ENCODE measurements at places on chromosomes 16 and 17. TPM values are rescaled to one million over a fixed set of nuclear protein-coding genes. Genes with fewer than 3 reads are reported as not detected.

DNA sequence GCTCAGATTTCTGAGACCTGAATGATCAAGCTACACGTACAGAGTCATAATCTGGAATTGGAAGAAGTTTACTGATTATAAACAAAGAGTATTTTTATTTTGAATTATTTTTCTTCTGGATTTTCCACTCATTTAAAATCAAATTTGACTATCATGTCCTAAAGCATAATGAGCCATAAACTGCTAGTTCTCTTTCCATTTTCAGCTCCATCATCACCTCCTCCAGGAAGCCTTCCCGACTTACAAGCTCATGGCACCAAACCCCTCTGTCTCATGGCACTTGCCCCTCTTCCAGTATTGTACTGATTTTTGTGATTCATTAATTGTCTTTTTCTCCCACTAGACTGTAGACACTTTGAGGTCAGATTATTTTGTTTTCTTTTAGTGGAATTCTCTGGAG, 35.9 kb downstream of the IRX6 start:
- no peak for DNase-seq

DNA sequence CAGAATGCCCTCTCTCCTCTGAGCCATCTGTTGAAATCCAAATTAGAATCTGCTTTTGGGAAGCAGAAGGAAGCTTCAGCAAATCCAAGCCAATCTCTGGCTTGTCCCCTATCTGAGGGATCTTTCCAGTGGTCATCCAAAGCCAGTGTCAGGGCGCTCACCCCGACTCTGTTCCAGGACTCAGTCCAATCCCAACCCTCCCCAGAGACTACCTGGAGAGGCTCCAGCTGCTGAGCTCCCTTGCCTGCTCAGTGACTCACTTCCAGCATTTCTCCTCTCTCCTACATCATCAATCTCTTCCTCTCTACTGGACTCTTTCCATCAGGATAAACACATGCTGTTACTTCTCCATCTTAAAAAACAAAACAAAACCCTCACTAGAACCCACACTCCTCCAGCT, 2.4 kb downstream of the MATCAP1 start:
- peak; percentile 92 for DNase-seq

- no peak for DNase-seq
Measured at GRCh38 chr17:54426296-54426886, 474.3 kb upstream of the TOM1L1 start.

DNA sequence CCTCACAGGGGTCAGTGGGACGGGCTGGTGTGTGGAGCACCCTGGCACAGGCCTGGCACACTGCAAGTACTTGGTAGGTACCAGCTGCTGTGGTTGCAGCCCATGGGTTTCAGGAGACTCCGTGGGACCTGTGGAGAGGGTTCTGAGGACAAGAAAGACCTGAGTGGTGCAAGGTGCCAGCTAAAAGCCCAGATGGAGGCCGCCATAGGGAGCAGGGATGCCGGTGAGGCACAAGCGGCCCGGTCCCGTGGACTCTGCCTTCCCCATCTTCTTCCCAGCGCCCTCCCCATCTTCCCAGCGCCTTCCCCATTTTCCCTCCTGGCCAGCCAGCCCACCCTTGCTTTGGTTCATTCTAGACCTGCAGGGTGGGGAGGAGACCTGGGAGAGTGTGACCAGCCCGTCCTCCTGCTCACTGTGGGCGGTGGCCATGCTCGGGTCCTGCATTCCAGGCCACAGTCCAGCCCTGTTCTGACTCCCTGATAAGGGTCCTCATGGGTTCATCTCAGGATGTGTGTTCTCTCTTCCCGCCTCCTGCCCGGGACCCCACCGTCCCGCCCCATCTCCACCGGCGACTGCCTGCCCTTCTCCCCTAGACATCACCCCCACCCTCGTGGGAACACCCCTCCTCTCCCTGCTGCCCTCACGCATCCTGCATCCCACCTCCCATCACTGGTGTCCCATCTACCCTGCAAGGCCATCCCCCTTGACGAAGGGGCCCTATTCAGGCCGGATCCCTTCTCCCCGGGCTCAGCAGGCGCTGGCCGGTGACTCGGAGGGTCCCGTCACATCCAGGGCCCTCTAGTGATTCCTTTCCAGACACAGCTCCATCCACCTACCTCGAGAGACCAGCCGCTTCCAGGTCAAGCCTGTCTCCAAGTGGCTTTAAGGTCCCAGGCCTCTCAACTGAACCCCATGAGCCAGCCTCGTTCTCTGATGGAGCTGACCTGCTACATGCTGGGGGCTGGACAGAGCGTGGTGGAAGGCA, 3.4 kb downstream of the ZNF469 start:
- DNase-seq, result no peak

DNA sequence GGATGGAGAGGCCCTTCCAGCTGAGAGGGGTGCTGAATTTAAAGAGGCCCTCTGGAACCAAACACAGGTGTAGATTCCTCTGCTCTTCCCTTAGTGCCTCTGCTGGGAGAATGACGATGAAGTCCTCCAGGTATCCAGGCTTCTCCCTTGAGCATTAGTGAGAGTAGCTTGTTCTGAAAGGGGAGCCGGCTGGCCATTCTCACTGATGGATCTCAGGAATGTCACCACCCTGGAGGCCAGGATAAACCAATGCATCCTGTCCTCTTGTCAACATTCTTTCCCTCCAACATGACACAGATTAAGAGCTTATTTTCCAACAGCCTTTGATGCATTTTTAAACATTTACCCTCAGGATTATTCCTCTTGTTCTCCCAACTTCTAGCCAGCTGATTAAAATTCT, 325.5 kb downstream of the CA10 start:
- no peak for DNase-seq

- no peak for DNase-seq
Measured at GRCh38 chr17:83203472-83204221, 124.2 kb downstream of the METRNL start.

DNA sequence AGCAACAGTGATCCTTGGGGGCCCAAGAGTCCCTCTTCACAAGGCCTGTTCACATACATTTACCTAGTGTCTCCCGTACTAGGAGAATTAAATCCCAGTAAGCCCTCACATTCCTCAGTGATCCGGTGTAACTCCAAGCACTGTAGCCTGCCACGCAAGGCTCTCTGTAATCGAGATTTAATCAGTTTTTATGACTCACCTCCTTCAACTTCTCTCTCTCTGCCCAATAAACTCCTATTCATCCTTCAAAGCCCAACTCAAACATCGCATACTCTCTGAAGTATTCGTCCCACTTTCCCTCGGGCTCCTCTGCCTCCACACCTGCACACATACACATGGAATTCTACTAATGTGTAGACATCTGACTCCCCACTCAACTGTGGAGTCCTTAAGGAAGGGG, 141.8 kb downstream of the CMIP start:
- DNase-seq, result peak; percentile 33

DNA sequence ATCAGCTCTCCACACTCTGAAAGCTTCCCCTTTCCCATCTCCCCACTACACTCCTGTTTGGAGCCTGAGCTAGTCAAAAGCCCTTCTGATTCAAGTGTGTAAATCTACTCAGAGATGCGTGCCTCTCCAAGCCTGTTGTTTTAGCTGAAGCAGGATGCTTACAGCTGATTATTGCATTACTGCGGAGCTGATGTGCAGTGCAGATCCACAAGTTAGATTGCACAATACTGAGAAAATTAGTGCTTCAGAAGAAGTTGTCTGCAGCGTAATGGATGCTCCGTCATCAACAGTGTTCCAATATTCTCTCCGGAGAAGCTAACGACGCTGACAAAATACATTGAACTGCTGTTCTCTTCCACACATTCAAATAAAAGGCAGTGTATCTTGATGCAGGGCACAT, 44.8 kb upstream of the NLRP1 start:
- no peak for DNase-seq

- no peak for DNase-seq
Measured at GRCh38 chr16:70375636-70376611, 29.2 kb downstream of the DDX19A start.

GRCh38 chr16:16014329-16015224, 65.2 kb downstream of the ABCC1 start:
- DNase-seq, result peak; percentile 62

- no peak for DNase-seq
Measured at GRCh38 chr17:27293359-27293897, 486 bp upstream of the WSB1 start.

DNA sequence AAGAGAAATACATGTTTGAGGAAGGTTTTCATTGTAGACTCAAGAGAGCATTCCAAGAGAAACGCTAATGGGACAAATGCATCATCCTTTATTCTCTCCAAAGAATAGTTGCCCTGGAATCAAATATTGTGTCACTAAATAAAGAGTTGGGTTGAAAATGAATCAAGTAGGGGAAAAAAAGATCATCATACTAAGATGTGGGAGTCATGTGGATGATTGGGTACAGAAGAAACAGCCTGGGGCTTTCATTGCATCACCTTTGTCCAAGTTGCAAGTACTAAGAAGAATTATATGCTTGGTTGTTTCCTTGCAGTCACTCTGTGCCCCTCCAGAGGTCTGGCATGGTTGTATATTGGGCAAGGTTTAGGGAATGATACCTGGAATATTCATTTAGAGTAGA, 658.9 kb downstream of the TOX3 start:
- DNase-seq, result peak; percentile 60

- DNase-seq, result peak; percentile 73
Measured at GRCh38 chr17:9907883-9908648, 3.0 kb upstream of the RCVRN start.

DNA sequence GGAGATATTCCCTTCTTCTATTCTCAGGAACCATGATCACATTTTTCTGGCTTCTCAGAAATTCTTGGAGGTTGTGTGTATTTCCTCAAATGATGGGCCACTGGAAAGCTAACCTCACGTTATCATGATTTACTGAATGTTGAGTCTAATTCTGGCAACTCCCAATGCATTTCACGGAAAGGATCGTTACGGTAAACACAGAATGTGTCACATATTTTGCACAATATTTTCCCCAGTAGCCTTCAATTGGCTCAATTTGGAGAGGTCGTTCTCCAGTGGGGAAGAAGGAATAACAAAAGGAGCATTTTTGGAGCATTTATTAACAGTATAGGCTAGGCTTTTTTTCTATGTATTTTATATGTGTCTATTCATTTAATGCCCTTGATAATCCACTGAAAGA, 450.3 kb downstream of the HAPSTR1 start:
- no peak for DNase-seq

DNA sequence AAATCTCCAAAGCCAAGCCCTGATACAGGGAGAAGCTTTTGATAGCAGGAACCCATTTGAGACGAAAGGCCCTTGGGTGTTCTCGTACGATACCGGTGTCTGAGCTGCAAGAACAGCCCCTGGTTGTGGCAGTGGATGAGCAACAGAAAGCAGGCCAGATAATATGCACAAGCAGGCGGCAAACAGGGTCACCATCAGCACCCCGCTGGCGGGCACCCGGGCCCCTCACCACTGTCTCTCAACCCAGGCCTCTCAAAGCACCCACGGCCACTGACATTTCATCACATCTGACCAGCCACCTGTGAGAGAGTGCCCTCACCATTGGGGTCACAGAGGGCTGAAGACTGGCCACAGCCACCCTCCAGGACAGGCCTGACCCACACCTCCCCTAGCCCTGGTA, 230.4 kb downstream of the C16orf78 start:
- DNase-seq, result no peak

- DNase-seq, result no peak
Measured at GRCh38 chr16:70793851-70794502, 7.0 kb downstream of the VAC14 start.

DNA sequence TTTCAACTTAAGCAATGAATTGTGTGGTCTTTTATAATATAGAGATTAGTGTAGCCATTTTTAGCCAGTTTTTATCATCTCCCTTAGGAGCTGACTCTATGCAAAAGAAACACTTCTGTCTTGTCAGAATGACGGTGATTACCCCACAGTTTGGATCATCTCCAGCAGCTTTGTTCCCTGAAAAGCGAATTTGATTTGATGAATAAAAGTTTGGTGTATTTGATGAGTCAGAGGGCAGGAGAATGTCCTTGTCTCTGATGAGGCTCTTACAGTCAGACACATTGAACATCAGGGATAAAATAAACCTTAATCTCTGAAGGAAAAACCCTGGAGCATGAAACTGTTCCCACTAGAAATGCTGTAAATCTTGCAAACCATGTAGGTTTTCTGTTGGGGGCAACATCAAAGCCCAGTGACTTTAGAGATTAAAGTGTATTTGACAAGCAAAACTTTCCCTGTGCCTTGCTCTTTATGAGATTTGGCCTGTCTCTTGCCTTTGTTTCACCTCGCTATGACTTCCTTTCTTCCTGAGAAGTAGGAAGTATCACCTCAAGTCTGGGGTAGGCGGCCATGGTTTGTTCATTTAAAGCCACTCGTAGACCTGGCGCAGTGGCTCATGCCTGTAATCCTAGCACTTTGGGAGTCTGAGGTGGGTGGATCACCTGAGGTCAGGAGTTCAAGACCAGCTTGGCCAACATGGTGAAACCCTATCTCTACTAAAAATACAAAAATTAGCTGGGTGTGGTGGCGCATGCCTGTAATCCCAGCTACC, 209.3 kb downstream of the FTO start:
- DNase-seq, result peak; percentile 94

- peak; percentile 100 for DNase-seq
Measured at GRCh38 chr16:67277294-67277998, 1.9 kb upstream of the PLEKHG4 start.

DNA sequence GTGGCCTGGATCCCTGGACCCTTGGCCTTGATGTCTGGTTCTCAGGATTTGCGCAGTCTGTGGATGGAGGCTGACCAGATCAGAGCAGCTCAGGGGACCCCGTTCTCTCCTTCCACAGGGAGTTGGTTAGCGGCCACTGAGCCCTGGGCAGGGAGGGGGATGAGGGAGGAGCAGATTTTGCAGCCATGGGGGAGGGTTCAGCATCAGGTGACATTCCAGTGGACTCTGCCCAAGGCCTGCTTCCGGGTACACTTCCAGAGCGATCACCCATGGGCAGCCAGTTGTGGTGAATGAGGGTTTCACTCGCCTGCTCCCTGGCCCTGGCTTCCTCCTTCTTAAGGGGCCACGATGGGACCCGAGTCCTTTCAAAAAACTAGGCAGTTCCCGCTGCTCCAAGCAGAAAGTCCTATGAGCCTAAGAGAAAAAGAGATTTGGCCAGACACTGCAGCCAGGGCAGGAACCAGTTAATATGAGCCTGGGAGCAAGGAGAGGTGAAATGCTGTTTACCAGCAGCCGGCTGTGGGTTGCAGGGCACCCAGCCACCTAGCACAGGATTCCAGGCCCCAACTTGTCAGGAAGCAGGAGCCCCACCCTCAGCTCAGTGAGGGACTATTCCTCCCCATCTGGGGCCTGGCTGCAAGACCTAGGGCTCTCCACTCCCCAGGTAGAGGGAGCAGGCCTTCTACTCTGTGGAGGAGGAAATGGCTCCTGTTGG, 4.7 kb upstream of the GPRC5C start:
- no peak for DNase-seq

PROCA1 gene
- total RNA-seq, result 0.36 TPM

KRTAP4-3 gene
- not detected for total RNA-seq

OR4D1 gene
- not detected for total RNA-seq

CCL4 gene
- not detected for total RNA-seq

DNAH17 gene
- not detected for total RNA-seq

TNFRSF13B gene
- total RNA-seq, result not detected
